HAP-1 (cell line): ENCODE measurements at places on chromosomes 5 and 9.

- no peak for DNase-seq
These were observed 1.3 kb upstream of the KCNMB1 start for GRCh38 chr5:170390472-170390871.

DNA sequence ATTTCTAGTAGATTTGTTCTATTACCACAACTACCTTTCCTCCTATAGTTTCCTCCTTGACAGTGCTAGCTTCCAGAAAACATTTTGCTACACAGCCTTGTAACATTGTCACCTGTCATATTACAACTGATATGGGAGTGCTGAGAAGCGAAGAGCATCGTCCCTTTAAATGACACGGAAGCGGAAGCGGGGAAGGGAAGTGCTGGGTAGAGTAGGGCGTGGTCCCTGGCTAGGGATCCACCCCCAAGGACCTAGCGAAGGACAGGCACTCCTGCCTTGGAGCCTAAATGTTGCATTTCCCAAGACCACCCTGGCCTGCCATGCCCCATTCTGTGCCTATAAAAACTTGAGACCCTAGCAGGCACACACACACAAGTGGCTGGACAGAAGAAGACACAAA is 57.4 kb upstream of the RANBP6 start:
- DNase-seq, result no peak

GRCh38 chr5:153658149-153658548 is 167.7 kb downstream of the GRIA1 start:
- DNase-seq, result no peak

DNA sequence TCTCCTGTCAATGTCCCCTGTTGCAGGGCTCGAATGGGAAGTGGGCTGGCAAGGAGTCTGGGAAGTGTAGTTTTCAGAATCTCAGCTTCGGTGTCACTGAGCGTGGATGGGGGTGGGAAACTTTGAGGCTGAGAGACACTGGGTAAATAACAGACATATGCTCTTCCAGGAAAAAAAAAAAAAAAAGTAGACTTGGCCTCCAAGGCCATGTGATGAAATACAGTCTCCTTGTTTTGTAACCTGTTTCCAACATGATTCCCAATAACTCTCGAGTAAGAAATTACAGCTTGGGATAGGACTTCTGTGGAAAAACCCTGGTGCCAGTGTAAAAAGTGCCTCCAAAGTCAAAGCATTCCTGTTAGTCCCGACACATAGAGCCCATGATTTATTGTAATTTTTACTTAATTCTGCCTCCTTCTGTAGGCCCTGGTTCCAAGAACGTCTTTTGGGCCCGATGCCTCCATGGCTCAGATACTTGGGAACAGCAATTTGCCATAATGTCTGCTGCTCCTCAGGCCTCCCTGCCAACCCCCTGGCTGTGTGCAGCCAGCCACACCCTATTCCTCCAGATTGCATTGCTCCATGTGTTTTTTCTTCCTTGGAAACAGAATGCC is 119.5 kb upstream of the TNC start:
- no peak for DNase-seq

- DNase-seq, result peak; percentile 83
These were observed 8.0 kb downstream of the NTNG2 start for GRCh38 chr9:132169672-132170392.

DNA sequence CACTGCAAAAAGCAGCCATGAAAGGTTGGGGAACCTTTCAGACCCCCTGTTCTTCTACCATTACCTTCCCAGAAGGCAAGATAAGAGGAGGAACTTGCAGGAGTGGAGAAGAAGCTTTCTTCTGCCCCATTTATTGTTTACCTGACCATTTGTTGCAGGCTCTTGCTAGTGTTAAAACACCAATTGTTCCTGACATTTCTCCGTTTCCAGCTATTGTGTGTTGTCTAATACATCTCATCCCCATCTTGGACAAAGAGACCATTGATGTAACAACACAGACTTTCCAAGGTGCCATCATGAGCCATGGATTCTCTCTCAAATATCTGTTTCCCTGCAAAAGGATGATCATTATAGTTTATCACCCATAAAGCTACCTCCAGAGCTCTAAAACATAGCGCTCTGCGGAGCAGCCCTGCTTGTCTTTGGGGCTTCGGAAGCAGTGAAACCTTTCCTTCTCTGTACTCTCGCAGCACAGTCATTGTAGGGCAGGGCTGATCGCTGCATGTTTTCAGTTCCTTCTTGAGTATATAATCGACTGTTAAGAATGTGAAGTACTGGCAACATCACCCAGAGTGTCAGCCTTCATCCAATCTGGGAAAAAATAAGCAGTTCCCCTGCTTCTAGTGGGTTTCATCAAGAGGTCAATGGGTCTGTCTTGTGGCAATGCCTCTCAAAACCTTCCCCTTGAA is 680.0 kb downstream of the SEMA5A start:
- no peak for DNase-seq

DNA sequence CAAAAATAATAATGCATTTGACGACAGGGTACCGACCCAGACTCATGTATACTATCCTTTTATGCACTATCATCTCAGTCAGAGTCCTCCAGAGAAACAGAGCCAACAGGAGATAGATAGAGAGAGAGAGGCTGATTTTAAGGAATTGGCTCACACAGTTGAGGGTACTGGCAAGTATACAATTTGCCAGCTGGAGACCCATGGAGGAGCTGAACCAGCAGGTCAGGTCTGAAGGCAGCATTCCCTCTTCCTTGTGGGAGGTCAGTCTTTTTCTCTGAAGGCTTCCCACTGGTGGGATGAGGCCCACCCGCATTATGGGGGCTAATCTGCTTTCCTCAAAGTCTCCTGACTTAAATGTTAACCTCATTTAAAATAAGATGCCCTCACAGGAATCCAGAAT is 17.3 kb upstream of the MED10 start:
- DNase-seq, result no peak

- DNase-seq, result no peak
These were observed 38.3 kb downstream of the RECK start for GRCh38 chr9:36074870-36075532.

GRCh38 chr9:127626752-127627493 is 14.8 kb downstream of the STXBP1 start:
- DNase-seq, result no peak

- DNase-seq, result no peak
These were observed 4.5 kb upstream of the PALM2AKAP2 start for GRCh38 chr9:109775516-109775915.

GRCh38 chr5:143782588-143783386 is 29.2 kb upstream of the HMHB1 start:
- DNase-seq, result peak; percentile 43

GRCh38 chr5:15106530-15107283 is 235.1 kb upstream of the ANKH start:
- DNase-seq, result no peak

GRCh38 chr5:69512740-69513260 is 20.2 kb downstream of the OCLN start:
- DNase-seq, result no peak

GRCh38 chr5:150633429-150633828 is 7.0 kb upstream of the SYNPO start:
- DNase-seq, result no peak

DNA sequence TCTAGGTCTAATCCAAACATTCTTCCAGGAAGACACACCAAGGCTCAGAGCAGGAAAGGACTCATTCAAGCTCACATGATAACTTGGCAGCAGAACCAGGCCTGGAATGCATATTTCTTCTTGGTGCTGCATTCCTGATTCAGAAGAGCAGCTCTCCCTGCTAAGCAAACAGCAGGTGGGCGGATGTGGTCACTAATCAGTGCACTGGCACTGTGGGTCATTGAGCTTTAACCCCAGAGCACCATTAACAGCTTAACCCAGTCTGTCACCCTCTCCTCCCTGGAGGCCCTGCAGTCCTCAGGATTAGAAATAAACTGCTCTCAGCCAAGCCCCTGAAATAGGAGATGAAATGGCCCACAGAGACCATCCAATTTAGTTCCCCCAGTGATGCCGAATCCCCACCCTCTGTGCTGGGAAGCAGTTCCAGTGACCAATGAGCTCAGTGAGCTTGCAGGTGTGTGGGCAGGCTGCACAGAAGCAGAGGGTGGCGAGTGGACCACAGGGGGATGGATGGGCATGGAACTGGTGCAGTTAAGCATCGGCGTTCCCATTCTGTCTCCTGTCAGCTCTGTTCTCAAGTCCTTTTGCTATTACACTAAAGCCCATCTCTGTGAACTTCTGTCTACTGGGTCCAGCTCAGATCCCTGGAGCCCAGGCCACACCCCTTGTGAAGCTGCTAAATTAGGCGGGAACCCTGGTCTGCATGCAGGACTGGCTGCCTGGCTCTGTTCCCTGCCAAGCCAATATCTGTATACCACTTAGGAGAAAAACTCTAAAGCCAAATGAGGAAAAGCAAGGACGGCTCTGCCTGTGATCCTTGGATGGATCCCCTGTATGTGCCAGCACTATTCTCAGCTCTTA is 16.6 kb upstream of the MEGF9 start:
- no peak for DNase-seq

DNA sequence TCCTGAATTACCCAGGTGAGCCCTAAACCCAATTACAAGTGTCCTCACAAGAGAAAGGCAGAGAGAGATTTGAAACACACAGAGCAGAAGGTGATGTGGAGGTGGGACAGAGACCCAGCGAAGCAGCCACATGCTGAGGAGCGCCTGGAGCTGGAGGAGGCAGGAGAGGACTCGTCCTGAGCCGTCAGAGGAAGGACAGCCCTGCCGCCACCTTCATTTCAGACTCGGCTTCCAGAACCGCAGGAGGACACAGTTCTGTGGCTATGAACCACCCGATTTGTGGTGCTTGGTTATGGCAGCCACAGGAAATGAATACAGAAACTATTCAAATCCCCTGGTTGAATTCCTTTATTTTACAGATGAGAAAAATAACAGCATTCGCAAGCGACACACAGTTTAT is 16.4 kb upstream of the FBP1 start:
- no peak for DNase-seq

GRCh38 chr5:137858223-137858916 is 9.3 kb upstream of the MYOT start:
- DNase-seq, result no peak

DNA sequence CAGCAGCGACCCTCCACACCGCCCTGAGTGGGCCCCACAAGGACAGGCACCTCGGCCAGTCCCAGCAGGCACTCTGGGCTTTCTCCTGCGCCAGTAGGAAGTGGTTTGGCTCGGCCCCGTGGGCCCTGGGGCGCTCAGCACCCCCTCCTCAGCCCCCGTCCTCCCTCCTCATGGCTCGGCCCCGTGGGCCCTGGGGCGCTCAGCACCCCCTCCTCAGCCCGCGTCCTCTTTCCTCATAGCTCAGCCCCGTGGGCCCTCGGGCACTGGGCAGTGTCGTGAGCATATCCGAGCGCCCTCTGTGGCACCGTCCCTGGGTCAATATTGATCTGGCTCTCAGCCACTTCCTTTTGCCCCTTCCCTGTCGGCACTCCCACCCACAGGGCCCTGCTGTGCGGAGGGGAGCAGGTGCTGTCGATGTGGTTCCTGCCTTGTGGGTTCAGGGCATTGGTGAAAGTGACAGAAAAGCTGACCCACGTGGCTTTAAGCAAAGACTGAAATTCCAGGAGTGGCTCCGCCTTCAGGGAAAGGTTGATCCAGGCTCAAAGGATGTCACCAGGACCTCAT is 5.5 kb upstream of the SCGB3A1 start:
- no peak for DNase-seq

GRCh38 chr5:104998169-104998568 is 1435.6 kb upstream of the NUDT12 start:
- DNase-seq, result no peak

DNA sequence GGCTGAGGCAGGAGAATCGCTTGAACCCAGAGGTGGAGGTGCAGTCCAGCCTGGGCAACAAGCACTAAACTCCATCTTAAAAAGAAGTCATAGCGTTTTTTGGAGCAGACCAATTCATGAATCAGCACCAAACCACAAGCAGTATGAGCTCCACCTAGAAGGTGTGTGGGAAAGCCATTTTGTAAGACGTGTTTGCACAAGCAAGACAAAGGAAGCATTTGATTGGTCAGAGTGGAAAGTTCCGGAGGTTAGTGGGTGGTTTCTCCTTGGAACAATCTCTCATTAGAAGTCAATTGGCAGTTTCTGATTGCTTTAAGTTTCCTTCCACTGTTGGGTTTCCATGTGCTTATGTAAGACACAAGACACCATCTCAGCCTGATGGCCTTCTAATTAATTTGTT is 5.0 kb downstream of the SRD5A1 start:
- DNase-seq, result no peak

DNA sequence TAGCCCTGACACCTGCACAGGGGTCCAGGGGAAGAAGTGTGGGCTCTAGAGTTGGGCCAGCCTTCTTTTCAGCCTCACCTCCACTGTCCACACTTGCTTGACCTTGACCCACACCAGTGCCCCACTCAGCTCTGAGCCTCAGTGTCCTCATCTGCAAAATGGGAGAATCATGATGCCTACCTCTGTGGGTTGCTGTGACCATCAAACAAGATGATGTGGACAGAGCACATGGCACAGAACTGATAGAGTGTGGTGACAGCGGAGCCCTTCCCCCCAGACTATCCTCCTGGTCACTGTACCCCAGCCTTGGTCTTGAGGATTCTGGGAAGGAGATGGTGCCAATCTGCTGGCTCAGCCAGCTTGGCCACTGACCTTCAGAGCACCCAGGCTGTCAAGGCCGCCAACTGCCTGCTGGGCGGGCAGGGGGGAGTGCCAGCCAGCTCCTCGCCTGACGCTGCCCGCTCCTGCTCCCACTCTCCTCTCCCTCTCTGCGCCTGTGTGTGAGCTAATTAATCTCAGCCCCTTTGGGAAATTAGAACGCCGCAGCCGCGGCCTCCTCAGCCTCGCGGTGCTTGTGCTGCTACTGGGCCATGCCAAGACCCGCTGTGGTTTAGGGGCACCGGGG is 16.7 kb downstream of the CXXC5 start:
- no peak for DNase-seq

- DNase-seq, result no peak
These were observed 3.3 kb upstream of the HAPLN1 start for GRCh38 chr5:83724001-83724400.

DNA sequence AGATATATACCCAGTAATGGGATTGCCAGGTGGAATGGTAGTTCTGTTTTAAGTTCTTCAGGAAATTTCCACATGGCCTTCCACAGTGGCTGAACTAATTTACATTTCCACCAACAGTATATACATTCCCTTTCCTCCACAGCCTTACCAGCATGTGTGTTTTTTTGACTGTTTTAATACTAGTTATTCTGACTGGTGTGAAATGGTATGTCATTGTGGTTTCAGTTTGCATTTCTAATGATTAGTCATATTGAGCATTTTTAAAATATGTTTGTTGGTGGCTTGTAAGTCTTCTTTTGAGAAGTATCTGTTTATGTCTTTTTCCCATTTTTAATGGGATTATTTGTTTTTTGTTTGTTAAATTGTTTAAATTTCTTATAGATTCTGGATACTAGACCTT is 208.9 kb downstream of the CFAP90 start:
- no peak for DNase-seq
